Stimulated activated CD8-positive, alpha-beta memory T cell treated with anti-CD3 and anti-CD28 coated beads, Interleukin-4, amount 100 ng/mL, for 48 hours (primary cell): ENCODE measurements at places on chromosomes 3 and 15.

DNA sequence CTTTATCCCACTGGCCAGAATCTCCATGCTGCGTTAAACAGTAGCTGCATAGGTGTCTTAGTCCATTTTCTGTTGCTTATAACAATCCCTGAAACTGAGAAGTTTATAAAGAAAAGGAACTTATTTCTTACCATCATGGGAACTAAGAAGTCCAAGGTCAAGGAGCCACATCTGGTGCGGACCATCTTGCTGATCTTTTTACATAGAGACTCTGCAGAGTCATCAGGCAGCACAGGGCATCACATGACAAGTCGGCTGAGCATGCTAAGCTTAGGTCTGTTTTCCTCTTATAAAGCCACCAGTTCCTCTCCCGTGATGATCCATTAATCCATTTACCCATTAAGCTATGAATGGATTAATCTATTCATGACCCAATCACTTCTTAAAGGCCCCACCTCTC is 22.4 kb upstream of the FAM174B start:
- DNase-seq, result no peak

- DNase-seq, result no peak
Measured at GRCh38 chr15:37104424-37104981, 4.2 kb upstream of the MEIS2 start.

GRCh38 chr3:151282921-151283320 is 4.6 kb upstream of the P2RY14 start:
- DNase-seq, result no peak

- DNase-seq, result no peak
Measured at GRCh38 chr3:119976214-119976613, 118.0 kb downstream of the GSK3B start.

DNA sequence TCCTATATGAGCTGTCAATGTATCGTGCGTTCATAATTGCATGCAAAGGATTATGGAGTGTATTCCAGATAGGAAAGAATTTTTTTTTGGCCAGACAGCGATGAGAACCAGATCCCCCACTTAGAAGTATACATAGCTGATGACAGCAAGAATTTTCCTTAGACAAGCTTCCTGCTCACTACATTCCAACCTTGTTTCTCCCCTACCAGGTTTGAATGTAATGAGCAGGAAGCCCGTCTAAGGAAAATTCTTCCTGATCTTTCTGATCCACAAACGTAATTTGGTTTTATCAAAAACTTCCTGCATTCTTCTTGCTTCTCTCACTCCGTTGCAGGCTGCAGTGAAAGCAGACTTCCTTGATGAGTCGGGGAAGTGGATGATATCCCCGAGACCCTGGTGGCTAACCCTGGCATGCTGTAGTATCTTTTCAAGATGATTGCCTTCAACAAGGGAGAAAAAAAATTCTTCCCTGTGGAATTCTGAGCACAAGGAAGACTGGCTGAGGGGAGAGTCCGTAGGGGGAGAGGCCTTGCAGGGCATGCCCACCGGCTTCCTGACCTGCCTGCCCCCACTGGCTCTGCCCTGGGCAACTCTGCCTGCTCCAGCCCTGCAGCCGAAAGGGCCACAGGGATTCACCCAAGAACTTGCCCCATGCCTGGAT is 243.1 kb downstream of the TLE3 start:
- no peak for DNase-seq

DNA sequence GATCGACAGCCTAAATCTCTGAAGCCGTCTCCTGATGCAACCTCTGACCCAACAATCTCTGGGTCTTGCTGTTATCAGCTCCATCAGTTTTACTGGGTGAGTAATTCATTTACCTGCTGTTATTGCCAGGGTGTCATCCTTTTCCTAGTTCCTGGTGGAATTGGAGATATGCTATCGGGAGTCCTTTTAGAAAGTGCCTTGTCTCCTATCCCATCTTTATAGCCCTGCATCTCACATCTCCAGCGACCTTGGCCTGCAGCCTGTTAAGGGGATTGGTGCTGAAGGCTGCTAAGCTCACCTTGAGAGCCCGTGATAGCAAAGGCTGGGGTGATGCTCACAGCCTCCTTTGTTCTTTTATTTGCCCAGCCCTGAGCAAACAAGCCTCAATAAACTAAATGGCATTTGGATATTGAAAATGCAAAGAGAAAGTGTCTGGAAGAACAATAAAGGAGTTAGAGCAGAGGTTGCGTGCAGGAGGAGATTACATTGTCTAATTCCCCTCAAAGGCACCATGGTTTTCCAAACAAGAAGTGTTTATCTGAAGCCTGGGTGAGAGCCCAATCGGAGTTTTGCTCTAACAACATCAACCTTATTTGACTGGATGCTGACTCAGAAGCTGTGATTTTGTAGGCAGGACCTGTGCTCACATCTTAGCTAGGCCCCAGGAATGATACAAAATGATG is 101.8 kb downstream of the RPLP1 start:
- DNase-seq, result no peak

DNA sequence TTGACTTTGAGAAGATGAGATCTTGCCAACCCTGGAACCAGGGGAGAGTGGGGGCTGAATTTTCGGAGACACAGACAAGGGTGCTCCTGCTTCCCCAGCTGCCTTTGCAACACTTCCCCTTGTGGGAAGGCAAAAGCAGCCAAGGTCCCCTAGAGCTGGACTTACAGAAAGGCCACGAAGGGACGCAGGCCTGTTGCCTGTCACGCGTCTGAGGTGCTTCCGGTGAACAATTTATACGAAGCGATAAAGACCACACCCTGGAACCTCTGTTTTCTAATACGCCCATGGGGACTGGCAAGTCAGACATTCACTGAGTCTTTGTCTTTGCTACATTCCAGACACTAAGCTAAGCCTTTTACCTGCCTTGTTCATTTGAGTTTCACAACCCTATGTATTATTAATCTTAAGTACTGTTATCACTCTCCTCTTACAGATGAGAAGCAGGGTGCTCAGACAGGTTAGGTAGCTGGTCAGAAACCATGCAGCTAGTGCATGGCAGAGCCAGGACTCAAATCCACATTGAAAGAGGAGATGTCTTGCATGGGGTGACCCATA is 13.2 kb downstream of the MEGF11 start:
- DNase-seq, result no peak

GRCh38 chr3:9945358-9945757 is 6.8 kb downstream of the PRRT3 start:
- no peak for DNase-seq

DNA sequence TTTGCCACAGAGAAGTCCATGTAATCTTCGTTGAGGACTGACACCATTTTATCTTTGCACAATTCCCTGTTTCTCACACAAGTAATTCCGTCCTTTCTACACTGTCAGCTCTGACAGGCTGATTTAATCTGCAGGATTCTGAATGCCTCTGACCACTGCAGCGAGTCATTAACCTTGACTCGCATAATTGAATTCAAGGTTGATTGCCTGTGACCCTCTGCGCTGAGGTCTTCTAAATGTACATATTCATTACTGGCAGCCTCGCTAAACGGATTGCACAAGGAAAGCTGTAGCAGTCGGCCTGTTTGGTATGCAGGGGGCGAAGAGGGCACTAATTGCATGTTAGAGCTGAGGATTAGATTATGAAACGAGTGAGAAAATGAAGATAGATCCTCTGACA is 147.8 kb downstream of the SHOX2 start:
- no peak for DNase-seq

- DNase-seq, result no peak
Measured at GRCh38 chr3:98600412-98601095, 7.1 kb upstream of the CPOX start.

GRCh38 chr15:96162322-96162721 is 168.2 kb upstream of the NR2F2 start:
- no peak for DNase-seq

- DNase-seq, result no peak
Measured at GRCh38 chr3:145183261-145183660, 977.7 kb downstream of the PLOD2 start.

DNA sequence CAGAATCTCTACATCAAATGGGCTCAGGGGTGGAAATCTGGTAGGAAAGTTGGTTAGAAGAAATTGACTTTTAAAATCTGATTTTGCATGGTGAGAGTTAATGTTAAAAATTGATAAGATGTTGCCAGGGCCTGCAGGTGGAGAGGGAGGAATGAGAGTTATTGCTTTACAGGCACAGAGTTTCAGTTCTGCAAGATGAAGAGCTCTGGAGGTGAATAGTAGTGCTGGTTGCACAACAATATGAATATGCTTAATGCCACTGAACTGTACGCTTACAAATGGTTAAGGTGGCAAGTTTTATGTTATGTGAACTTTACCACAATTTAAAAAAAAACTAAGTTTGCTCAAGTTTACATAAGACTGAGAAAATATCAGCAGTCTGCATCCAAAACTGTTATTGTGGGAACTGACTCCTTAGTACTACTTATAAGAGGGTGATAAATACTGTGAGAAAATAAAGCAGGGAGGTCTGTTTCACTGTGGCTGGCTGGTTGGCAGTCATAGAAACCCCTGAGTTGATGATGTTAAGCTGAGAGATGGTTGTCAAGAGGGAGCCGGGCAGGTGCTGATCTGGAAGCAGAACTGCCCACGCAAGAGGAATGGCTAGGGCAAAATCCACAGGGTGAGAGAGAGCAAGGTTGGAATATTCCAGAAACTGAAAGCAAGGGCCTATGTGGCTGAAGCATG is 144.9 kb downstream of the EDEM1 start:
- no peak for DNase-seq

- DNase-seq, result no peak
Measured at GRCh38 chr3:140216249-140216648, 281.3 kb downstream of the CLSTN2 start.

DNA sequence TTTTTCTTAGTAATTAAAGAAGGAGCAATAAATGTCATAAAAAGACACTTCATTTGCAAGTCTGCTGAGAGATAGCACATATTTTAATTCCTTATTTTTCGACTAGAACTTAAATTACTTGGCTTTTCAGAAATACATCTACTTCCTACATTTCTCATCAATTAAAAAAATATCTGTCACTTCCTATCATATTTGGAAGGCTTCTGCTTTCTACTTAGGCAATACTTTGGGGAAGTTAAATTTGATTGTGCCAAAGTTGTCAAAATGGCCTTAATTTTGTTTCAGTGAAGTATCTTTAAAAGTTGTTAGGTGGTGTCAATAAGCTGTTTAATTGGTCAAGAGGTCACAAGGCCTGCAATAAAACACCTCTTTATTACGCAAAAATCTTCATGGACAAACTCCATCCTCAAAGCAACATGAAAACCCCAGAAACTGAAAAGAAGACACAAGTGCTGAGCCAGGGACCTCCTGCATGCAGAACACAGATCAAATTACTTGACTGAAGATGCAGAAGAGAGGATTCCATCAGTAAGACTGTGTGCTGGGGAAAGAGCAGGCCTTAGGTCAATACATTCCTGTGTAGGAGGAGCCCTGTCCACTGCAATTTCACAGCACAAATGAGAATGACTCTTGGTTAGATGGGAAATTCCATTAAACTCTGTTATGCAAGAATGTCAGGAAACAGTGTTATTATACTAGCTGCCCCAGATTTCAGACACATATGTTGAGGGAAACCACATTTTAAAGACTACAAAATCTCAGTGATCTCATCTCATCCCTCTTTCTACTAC is 48.0 kb upstream of the FSTL1 start:
- DNase-seq, result no peak

- DNase-seq, result no peak
Measured at GRCh38 chr3:171967137-171967783, 72.1 kb upstream of the FNDC3B start.

DNA sequence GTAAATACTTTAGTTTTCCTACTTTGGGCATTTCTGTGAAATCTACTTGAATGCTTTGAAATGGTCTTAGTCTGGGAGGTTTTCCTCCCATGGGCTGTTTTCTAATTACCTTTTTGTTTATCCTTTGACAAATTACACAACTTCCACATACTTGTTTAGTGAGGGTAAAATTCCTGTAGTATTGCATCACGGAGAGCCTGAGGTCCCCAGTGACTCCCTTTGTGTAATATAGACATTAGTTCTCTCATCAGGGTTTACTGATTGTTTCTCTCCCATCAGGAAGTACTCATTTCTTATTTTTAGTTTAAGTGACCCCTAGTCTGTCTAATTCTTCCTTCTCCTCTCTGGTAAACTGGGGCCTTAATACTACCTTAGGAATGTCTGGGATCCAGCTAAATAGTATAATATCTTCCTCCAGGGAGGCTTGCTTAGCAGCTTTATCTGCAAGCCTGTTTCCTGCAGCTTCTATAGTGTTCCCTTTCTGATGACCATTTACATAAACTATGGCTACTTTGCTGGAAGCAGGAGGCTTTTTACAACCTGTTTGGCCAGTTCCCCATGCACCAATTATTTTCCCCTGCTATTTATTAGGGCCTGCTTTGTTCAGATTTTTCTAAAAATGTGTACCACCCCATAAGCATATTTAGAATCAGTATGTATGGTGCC is 87.2 kb upstream of the XCR1 start:
- DNase-seq, result no peak

- no peak for DNase-seq
Measured at GRCh38 chr15:62063825-62064635, 2.7 kb upstream of the C2CD4A start.

- DNase-seq, result no peak
Measured at GRCh38 chr15:32659340-32660155, 18.0 kb downstream of the SCG5 start.

DNA sequence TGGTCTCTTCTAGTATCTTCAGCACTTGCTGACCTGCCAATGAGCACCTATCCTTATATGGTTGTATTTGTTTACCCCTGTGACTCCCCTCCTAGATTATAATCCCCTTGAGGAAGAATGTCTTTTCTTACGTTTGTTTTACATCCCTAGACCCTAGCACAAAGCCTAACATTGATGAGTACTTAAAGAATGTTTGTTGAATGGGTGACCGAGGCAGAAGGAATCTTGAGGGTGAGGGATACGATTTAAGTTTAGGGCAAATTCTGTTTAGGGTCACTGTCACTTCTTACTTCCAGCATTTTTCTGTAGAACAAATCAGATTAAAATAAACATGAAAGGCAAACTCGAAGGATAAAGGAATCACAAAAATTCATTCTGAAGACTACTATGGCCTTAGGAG is 80.9 kb upstream of the FAM98B start:
- no peak for DNase-seq

- no peak for DNase-seq
Measured at GRCh38 chr3:30672959-30673358, 66.6 kb downstream of the TGFBR2 start.

DNA sequence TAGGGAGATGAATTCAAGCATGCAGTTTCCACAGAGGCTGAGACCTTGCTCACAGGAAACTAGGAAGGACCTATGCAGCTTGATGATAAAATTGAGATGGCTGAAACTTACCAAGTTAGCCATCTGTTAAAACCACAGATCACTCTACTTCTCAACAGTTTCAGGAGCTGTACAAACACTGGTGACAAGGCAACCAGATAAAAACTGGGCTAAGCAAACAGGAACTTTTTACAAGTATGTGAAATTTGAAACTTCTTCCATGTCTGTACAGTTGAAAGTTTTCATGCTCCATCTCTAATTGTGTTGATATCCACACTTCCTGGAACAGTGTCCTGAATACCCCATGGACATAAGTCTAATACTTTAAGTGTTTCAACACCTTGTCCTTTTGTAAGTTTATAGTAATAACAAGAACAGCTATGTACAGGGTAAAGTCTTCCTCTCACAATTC is 78.2 kb downstream of the FAIM start:
- DNase-seq, result no peak

- no peak for DNase-seq
Measured at GRCh38 chr3:132404276-132404675, 13.0 kb upstream of the DNAJC13 start.

GRCh38 chr3:48042071-48042760 is 26.0 kb upstream of the MAP4 start:
- DNase-seq, result no peak
